ENCODE measurements at places on chromosomes 2 and 18.

DNA sequence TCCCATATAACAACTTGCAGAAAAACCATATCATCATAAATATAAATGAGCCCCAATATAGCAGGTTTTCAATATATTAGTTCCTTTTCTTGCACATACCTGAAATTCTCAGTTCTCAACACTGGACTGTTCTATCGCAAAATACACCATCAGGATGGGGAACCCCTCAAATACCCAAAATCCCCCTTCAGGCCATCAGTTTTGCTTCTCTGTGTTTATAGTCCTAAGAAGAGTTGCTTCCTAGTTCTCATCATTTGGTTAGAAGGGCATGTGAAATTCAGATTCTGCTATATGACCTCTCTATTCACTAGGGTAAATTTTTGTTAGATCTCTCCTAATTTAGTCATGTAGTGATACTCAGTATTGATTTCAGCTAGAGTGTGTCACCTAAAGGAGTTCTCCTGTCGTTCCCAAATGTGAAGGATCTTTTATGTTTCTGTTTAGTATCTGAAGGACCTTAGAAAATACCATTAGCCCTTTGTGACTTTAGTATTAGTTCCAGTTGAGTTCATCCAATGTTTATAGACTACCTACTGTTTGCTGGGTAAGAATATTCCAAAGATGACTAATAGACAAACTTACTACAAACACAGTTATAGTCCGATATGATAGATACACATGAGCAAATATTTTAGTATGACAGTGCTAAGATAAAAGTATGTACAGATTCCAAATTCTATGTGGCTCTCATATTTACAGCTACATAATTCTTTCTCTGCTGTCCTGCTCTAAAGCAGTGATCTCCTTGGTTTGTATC lies 115.8 kb downstream of the TTC27 start:
- DNase-seq = no peak

DNA sequence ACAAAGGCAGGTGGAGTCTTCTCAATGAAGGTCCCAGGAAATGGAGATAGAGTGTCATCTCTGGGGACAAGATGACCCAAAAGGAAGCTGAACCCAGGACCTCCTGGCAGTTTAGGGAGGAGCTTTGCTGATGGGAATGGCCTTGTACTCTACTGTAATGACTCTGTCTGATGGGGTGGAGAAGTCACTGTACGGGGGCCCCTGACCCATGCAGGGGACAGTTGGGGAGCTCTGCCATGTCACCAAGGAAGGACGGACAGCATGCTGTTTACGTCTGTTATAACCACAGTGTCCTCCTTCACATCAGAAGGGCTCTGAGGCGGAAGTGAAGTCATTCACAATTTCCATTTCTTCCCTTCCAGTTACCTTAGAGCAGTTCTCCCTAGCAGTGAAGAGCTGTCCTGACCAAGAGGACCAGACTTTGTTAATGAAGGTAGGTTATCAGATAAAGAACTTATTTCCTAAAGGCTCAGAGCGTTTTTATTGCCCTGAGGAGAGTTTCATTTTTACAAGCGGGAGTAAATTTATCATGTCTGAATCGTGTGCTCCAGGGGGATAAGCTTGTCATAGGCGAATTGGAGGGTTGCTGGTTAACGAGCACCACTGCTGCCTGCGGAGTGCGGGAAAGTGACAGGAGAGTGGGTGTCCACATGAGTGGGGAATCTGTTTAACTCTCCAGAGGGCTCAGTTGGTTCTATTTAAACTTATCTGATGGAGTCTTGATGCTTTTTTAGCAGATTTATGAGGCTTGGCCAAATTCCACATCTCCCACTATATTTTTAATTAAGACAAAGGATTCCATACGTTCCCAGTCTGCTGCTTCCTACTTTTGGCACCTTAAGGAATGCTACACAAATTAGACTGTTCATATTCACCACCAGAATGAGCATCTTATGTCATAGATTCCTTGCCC lies 71.6 kb upstream of the BCL2L11 start:
- no peak for DNase-seq

DNA sequence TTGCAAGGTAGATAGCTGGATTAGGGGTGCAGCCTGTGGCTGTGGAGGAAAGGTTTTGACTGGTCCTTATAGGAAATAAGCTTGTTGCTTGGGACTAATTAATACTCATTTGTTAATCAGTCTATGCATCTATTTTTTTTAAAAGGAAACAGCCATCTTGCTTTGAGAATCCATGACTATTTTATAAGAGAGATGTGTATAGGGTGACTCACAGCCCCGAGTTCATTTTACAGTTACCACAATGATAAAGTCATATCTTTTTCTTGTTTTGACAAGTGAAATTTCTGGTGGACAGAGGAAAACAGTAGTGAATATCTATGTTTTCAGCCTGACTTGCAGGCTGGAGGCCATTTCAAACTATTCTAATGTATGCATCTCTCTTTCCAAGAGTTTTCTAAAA lies 193.5 kb upstream of the CCDC68 start:
- DNase-seq = no peak

- DNase-seq = no peak
Observed at GRCh38 chr2:208565690-208566416, 159.3 kb downstream of the PTH2R start.

- DNase-seq = no peak
Observed at GRCh38 chr2:28419443-28420270, 27.0 kb downstream of the FOSL2 start.

GRCh38 chr2:125656190-125656589 lies 999.8 kb upstream of the GYPC start:
- no peak for DNase-seq

DNA sequence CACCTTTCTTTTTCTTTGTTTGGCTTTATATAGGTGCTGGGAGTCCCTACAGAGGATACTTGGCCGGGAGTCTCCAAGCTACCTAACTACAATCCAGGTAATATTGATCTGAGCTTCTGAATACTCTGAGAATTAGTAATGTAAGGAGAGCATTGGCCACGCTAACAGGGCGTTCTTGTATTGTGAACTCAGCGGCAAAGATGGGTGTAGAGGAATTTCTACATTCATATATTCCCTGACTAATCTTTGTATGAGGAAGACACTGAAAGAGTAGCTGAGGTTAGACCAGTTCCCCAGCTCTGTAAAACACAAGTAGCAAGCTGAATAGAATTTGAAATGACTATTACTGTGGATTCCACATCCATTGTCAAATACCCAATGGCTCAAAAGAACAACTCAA lies 48.5 kb downstream of the CDK15 start:
- DNase-seq = no peak

DNA sequence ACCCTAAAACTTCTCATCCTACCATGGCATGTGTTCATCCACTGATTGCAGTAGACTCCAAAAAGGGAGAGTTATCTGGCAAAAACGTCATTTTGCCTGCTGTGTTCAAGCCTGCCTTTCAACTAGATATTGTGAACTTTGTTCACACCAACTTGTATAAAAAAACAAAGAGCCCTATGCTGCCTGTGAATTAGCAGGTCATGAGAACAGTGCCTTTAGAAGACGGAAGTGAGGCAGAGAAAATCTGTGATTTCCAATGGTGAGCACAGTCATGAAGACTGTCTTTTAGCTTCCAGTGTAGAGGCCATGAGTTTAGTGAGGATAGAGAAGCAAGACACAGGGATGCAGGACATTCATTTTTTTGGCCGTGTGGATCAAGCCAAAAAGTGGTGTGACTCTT lies 103.6 kb upstream of the PGAP1 start:
- DNase-seq = no peak

DNA sequence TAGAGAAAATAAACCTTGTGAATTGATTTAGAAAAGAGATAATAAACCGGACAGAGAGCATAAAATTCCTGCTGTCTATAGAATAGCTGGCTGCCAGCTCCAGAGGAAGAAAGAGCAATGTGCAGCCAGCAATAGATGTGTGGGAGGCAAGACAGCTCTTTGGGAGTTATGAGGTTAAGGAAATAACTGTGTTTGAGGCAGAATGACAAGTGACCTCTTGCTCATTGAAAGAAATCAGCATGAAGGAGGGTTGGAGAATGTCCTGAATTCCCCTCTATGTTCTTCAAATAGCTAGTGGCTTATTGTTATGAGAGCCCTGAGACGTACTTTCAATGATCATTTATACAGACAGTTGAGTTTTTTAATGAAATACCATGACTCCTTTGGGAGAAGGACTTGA lies 1009.9 kb upstream of the NXPH2 start:
- DNase-seq = no peak

DNA sequence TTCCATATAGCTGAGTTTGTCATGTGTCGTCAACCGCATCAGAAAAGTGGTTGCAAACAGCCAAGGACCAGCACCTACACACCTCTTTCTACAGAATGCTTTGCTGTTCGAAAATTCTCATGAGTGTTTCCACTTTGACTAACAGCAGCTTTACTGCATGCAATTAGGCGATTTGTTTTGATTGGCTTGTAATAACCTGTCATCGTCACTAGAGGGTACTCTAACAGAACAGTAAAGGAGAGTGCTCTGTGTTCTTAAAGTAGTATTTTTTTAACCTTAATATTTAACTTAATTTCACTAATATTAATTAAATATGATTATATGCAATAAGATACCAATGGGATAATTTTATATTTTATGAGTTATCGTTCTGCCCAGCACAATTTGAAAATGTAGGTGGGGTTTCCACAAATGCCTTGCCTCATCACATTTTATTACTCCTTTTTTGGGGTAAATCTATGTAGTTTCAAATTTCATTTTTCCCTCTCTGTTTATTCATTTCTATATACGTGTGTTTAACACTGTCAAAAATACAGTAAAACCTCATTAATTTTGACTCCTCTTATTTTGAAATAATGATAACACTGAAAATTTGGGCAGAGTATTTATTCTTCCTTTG lies 502.2 kb downstream of the NRXN1 start:
- peak; percentile 6 for DNase-seq

- DNase-seq = no peak
Observed at GRCh38 chr2:186345745-186346144, 140.3 kb upstream of the ZC3H15 start.

GRCh38 chr2:163455815-163456214 lies 280.0 kb downstream of the FIGN start:
- no peak for DNase-seq

DNA sequence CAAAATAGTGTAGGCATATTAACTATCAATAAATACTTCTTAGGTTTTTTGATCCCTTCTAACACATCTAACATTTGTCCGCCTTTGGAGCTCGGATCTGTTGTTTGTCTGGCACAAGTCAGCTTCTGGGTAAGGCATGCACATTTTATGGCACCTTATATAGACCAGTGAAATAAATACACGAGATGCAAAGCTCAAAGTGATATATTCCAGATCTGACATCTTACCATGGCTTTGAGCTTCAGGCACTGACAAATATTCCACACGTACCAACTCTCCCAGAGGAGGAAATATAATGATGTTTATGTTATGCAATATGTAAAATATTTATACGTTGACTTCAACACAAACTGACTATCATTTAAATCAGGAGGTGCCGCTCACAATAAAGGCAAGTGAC lies 430.1 kb upstream of the SMIM21 start:
- no peak for DNase-seq

DNA sequence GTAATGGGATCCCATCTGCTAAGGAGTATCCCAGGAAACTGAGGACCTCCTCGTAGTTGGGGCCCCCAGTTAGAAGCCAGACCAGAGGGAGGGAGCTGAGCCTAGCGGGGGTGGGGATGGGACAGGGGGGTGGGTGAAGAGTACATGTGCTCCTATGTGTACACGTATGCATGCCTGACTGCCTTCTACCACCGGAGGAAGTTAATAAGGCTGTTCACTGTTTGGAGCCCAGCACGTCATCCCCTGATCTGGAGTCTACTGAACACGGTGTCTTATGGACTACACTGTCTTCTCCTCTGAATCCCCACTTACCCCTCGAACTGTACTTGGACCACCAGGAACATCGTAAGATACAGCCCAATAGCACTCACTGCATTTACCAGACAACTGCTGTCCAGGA lies 68.5 kb downstream of the SFXN5 start:
- no peak for DNase-seq

GRCh38 chr18:44887227-44887631 lies 206.5 kb downstream of the SETBP1 start:
- no peak for DNase-seq

All from NCI-H2029 treated with DMSO at 0.1 percent for 48 hours (cell line).